ENCODE measurements at places on chromosomes 2 and 18.

GRCh38 chr2:122341007-122341406 is 585.6 kb downstream of the TSN start:
- DNase-seq: no peak

GRCh38 chr18:26524504-26525351 is 23.6 kb downstream of the KCTD1 start:
- DNase-seq: no peak

DNA sequence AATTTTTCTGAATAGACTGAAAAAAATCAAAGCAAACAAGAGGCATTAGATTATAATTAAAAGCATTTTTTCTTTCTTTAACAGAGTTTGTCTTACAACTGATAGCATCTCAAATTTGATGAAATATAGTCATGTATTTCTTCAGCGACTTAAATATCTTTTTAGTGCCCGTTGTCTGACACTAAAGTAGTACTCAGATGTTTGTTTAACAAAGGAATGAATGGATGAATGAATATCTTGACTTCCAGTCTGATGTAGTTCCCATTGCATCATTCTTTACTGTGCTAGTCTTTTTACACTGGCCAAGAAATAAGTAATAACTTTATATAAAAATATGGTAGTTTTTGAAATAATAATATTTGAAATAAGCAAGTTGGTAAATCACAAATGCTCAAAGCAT is 111.1 kb downstream of the TTC27 start:
- DNase-seq: no peak

GRCh38 chr18:65380571-65380970 is 370.2 kb upstream of the CDH7 start:
- no peak for DNase-seq
